Activated gamma-delta T cell (primary cell): ENCODE measurements at places on chromosomes 11 and 22.

DNA sequence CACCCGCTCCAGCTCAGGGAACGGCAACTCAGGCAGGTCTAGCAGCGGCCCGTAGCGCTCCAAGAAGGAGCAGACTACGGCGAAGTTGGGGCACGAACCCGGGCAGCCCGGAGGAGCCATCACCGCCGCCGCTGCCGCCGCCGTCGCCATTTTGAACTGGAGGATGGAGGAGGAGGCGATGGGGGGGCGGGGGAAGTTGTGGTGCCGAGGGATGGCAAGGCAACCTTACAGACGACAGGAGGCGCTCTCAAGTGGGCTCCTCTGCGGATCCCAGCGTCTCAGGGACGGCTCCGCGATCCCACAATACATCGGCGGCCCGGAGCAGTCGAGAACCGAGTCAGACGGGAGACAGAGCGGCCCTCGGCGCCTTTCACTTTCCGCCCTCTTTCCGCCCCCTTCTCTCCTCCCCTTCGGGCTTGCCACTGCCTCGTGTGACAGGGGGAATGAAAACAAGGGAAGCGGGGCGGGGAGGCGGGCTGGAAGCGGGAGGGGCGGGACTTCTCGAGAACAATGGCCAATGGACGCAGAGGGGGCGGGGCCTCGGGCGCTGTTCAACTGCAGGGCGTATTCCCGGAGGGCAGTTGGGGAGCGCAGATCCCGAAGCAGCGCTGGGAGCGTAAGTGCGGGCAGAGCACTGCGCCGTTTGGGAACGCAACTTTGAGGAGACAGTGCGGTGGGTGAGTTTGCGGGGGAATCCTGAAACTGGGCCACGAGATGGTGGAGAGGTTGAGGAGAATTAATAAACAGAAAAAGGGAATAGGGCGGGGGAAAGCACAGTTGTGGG, at the start of the genes AAMDC and RSF1:
Gene AAMDC (plus strand): TSS at position 580 of the 784 bp plus-strand sequence. CDS start 21,353 bp downstream, outside the sequence.
Gene RSF1 (minus strand): TSS at position 158 of the 784 bp plus-strand sequence. CDS start 8 bp downstream, at position 150.
- peak; percentile 90 for DNase-seq

GRCh38 chr11:75174781-75175370, 24.0 kb downstream of the SLCO2B1 start:
- DNase-seq, result no peak

- DNase-seq, result no peak
Observed at GRCh38 chr11:124895471-124895971, 2.1 kb downstream of the ROBO4 start.

DNA sequence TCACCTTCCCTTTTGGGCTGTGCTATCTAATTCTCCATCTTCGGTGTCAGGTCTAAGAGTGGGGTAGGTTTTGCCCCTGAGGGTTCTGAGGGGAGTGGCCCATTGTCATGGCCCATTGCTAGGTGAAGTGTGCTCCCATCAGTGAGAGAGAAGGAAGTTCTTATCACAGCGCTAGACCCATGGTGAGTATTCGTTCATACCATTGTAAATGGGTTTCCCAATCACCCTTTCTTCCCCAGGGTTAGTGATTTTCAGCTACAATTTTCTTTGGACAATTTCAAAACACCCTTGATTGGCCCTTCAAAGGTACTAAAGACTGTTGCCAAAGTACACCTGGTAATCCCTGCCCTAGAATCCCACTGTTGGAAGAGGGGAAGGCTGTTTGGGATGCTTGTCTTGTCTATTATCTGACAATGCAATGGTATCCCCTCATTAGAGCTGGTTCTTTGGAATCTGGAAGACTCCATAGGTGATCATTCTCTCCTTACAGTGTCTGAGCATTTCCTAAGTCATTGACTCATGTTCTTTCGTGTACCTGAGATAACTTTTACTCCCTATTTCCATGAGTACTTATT, 20.2 kb downstream of the MPEG1 start:
- no peak for DNase-seq

DNA sequence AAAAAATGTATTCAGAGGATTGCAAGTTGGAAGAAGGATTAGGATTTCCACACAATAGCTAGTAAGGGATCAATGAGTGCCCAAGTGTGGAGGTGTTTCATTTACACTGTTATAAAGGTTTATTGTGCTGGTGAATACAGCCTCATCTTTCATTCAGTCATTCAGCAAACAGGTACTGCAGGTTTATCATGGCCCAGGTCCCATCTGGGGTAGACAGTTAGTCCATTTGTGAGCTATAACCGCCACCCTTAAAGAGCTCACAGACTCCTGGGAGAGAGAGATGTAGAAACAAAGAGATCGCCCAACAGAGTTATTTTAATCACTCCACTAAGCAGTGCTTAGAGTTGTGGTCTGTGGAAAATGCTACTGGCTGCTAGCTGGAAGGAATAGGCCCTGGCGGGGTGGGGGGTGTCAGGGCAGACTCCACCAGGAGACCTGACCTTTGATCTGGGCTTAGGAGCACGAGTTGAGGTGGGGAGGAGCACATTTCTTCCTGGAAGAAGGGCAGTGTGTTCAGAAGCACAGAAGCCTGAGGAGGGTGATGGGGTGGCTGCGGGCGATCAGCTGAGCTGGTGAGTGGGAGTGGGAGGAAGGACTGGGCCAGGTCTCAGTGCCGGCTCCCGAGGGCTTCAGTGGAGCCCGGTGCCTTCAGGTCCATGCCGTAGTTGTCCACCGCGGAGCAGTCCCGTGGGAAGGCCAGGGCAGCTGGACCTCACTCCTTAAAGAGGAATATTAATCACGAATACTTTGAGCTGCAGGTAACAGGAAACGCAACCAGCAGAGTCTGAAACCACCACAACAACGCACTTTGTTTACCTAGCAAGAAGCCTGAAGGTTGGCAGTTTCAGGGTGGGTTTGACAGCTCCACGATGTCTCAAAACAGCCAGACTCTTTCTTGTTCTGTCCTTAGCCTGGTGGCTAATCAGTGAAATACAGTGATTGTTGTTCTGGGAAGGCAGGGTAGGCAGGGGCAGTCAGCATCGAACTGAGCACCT, 11.2 kb downstream of the TOM1 start:
- DNase-seq, result no peak

GRCh38 chr11:80873310-80873999, 1432.6 kb upstream of the TENM4 start:
- DNase-seq, result no peak

DNA sequence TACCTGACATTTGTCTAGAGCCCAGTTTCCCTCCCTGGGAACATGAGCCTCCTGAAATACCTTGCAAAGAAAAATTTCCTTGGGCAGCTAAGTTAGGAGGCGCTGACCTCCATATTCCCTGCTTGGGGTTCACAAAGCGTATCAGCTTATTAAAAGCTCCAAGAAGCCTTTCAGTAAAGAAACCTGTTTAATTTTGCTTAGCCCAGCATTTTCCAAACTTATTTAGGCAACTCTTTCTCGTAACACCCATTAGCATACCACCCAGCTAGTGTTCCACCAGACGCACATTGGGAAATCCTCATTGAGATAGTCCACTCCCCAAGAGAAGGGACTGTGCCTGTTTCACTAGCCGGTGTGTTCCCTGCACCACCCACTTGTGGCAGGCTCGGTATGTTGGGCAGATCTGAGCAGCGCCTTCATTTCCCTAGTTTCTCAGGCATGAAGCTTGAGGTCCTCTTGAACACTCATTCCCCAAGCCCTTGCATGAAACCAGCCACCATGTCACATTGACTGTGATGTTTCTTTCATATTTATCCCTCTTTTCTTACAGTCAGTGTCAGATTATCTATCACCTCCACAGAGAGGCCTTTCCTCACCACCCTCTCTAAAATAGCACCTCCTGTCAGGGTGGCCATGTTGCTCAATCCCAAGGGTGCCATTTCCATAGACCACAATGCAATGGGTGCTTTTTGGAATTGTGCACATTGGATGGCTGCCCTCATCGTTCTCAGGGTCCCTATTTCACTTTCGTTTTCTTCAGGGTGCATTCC, 12.5 kb upstream of the ELF5 start:
- no peak for DNase-seq

GRCh38 chr11:77592727-77593126, 3.0 kb downstream of the AQP11 start:
- DNase-seq, result no peak

- no peak for DNase-seq
Observed at GRCh38 chr11:3001496-3001895, 9.4 kb upstream of the NAP1L4 start.

DNA sequence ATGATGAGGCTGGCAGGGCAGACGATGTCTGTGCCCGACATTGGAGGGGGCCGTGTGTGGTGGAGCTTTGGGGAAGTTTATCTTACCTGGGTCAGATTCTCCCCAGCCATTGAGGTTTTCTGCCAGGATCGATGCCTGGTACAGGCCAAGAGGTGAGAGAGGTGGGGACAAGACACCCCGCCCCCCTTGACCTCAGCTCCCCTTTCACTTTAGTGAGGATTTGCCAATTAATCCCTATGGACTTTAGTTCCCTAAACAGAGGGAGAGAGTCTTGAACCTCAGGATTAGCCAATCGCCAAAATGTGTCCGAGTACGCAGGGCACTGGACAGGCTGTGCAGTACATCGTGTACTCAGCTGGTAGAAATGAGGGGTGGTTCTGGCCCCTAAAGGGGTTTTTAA, 541 bp downstream of the HORMAD2 start:
- no peak for DNase-seq

- peak; percentile 32 for DNase-seq
Observed at GRCh38 chr11:87352759-87353707, 315.3 kb downstream of the TMEM135 start.

GRCh38 chr11:92276773-92277172, 52.2 kb downstream of the FAT3 start:
- DNase-seq, result no peak

DNA sequence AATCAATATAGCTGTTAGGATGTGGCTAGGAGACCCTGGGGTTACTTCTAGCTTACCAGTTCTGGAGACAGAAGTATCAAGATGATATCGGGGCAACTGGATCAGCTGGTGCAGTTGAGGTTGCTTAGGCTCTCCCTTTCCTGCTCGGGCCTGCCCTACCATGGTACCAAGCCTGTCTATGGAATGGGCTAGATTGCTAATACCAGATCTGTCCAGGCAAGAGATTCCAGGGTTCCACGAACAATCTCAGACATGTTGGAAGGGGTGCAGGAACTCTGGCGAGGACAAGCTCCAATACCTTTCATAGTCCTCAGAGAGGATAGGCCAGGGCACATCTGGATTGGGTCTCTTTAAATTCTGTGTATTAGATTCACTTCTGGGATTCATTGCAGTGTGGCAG, 53.8 kb downstream of the ADM start:
- DNase-seq, result no peak

- no peak for DNase-seq
Observed at GRCh38 chr11:67519726-67520125, 3.5 kb downstream of the CABP2 start.

- DNase-seq, result no peak
Observed at GRCh38 chr22:29948385-29948769, 65.4 kb downstream of the MTMR3 start.

DNA sequence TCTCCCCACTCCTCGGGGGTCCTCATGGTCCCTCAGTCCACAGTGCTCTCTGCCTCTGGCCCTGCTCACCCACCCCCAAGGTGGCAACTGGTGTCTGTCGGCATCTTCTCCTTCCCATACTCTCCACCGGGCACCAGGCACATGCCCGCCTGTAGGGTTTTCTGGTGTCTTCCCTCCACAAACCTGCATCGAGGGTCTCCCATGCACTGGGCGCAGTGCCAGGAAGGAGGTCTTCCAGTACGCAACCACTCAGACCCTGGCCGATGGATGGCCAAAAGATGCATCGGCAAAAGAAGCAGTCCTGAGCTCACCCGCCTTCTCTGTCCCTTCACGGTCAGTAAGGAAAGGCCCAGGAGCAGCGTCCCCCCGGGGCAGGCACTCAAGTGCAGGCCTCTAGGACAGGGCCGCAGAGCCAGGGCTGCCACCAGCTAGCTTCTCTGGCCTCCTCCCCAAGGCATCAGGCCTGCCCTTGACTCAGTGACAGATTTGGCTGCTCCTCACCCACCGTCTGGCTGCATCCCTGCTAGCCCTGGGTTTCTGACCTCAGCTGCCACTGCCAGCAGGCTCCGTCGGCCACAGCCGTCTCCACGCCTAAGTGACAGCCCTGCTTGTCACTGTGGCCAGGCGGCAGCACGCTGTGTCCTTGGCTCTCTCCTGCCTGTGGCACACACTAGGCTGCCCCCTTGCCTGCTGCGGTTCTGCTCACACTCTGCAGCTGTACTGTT, 32.1 kb upstream of the IGSF9B start:
- no peak for DNase-seq

DNA sequence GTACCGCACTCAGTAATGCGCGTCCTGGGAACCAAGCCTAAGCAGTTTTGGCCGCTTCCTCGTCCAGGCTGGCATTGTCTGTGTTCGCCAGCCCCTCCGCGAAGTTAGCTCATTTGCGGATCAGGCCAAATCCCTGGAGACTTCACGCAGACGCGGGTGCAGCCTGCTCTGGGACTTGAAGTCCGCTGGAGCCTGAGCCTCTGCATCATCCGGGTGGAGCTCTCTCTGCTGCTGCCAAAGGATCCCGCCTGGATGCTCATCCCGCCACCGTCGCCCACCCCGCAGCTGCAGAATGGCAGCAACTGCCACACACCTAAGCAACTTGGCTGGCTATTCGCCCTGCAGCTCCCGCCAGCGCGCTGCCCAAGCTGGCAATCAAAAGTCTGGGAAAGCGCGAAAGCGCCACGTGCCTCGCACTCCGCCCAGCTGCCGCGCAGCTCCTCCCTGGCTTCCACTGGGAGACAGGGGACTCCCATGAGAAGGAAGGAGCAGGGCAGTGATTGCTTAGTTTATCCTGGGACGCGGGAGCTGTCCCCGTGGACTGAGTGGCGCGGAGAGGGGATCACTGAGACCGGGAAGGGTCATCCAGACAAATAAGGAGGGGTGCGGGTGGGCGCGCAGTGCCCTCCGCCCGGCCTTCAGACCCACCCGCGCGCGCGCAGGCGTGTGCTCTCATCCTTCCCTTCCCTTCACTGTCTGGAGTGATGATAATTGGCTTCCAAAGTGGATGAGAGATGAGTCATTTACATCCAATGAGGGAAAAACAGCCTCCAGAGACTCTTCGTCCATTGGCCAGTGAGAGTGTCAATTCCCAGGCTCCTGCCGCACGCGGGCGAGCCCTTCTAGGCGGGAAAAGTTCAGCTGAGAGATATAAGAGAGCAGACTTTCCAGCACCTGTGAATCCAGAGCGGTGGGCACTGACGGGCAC, 23.2 kb upstream of the GLYATL1B start:
- DNase-seq, result no peak

DNA sequence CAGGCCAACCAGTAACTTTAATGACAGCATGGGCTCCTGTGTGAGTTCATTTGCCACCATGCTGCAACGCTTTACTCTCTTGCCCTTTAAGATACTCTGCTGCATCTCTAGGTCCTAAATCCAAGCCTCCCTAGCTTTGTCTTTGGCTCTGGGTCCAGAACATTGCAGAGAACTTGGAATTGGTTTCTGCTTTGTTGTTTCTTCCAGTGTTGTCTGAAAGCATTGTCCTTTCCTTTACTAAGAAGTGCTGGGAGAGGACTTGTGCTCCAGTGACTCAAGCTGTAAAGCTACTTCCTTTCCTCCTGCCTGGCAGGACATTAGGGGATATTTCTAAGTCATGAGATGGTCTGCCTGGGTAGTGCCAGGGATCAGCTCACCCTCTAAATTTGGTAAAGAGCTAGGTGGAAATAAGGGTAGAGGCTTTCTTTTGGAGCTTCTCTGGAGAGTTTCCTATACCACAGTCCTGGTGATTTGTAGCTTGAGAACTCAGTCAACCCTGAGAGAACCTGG, 202.5 kb upstream of the CADM1 start:
- no peak for DNase-seq
